ENCODE measurements at places on chromosomes 7 and 10. TPM values are rescaled to one million over a fixed set of nuclear protein-coding genes. Genes with fewer than 3 reads are reported as not detected.
A peak's percentile ranks its signal among the peaks of the same experiment; 100 is the strongest.

Gene PNLIPRP1
- polyA plus RNA-seq: not detected

Gene FKBP6
- polyA plus RNA-seq: 0.12 TPM

- DNase-seq: no peak
These were observed 3.3 kb downstream of the EPHA1 start for GRCh38 chr7:143405173-143406001.

DNA sequence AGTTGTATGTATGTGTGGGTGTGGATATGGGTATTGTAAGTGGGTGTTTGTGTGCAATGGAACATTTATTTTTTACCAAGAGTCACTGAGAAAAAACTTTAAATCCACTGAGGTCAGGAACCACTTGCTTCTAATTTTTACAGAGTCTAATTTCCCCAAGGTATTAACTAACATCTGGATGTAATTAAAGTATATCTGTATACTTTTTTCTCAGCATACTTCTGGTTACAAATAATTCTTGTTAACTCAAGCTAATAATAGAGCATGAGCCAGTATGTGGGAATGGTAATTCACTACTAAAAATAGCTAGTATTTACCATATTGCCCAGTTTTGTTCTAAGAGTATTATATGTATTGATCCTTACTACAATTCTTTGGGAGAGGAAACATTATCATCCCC lies 24.6 kb upstream of the STEAP4 start:
- DNase-seq: no peak

GRCh38 chr10:25047088-25047487 lies 30.7 kb downstream of the THNSL1 start:
- no peak for DNase-seq

DNA sequence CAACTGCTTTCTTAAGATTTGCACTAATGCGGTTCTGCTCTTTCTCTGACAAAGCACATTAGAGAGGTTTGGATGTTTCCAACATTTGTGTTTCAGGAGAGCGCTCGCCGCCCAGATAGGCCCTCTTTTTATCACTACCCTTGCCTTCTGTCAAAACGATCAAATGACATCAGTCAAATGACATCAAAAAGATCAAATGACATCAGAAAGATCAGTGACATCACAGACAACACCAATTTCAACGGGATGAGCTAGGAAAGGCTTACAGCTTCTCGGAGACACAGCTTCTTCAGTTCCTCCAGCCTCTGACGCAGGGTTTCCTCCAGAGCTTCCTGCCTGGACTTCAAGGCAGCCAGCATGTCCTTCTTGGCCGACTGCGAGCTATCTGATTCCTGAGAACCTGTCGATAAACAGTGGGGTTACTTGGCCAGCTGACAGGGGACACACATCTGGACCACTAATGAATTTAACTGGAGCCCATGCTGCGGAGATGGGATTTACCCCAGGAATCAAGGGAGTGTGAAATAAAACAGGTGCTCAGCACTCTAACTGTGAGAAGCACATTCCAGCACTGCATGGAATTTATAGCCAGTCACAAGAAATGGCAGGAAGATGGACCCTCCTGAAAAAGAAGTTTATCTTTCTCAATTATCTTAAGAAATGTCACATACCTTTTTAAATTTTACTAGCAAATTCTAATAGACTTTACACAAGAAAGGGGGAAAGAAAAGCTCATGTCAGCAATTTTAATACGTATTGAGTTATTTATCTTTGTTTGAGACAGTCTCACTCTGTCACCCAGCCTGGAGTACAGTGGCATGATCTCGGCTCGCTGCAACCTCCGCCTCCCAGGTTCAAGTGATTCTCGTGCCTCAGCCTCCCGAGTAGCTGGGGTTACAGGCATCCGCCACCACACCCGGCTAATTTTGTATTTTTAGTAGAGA lies 88.2 kb downstream of the PRPF18 start:
- DNase-seq: peak; percentile 51

- DNase-seq: no peak
These were observed 573.3 kb downstream of the GALNT17 start for GRCh38 chr7:71705217-71705616.

DNA sequence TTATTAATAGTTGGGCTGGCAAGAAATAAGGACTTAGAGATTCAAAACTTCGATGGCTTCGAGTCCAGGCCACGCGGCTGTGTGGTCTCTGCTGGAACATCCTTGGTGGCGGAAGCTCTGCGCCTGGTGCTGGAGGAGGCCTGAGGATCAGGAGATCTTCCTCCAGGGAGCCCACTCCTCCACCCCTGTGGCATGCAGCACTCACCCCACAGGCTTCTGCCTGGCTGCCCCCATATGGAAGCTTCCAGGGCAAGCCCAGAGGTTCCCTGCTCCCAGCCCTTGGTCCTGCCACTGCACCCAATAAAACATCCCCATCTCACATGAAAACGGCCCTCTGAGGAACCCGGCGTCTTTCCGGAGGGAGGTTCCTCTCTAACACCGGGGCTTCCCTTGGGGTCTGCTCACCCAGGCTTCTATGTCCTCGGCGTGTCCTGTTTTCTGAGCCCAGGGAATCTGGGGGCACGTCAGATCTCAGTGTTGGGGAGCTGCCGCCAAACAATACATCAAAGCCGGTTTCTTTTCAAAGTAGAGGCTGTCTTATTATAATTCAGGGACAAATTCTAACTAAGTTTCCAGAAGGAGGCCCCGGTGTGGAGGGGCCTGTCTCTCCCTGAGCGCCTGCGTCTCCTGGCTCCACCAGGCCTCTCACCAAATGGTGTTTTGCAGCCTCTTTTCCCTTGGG lies 32.4 kb downstream of the CALML3 start:
- DNase-seq: no peak

- no peak for DNase-seq
These were observed 124.2 kb downstream of the RGS10 start for GRCh38 chr10:119418362-119418761.
